HT-29 (cell line): ENCODE measurements at places on chromosomes 5 and 9. TPM values are rescaled to one million over a fixed set of nuclear protein-coding genes. Genes with fewer than 3 reads are reported as not detected.

MSH3 gene
- total RNA-seq = 7.1 and 7.4 TPM in 2 replicates

IDNK gene
- total RNA-seq = 1.8 and 3.3 TPM in 2 replicates

FYB1 gene
- total RNA-seq = not detected in 2 replicates

FRMD3 gene
- total RNA-seq = 0.03 and 0.13 TPM in 2 replicates

PCDH12 gene
- total RNA-seq = not detected in 2 replicates
